Activated T-cell treated with anti-CD3 and anti-CD28 coated beads, Interleukin-2, amount 50 U/mL, for 24 hours (primary cell): ENCODE measurements at places on chromosomes 5 and 9.

GRCh38 chr5:91114658-91115057 is 268.5 kb downstream of the ARRDC3 start:
- no peak for DNase-seq

DNA sequence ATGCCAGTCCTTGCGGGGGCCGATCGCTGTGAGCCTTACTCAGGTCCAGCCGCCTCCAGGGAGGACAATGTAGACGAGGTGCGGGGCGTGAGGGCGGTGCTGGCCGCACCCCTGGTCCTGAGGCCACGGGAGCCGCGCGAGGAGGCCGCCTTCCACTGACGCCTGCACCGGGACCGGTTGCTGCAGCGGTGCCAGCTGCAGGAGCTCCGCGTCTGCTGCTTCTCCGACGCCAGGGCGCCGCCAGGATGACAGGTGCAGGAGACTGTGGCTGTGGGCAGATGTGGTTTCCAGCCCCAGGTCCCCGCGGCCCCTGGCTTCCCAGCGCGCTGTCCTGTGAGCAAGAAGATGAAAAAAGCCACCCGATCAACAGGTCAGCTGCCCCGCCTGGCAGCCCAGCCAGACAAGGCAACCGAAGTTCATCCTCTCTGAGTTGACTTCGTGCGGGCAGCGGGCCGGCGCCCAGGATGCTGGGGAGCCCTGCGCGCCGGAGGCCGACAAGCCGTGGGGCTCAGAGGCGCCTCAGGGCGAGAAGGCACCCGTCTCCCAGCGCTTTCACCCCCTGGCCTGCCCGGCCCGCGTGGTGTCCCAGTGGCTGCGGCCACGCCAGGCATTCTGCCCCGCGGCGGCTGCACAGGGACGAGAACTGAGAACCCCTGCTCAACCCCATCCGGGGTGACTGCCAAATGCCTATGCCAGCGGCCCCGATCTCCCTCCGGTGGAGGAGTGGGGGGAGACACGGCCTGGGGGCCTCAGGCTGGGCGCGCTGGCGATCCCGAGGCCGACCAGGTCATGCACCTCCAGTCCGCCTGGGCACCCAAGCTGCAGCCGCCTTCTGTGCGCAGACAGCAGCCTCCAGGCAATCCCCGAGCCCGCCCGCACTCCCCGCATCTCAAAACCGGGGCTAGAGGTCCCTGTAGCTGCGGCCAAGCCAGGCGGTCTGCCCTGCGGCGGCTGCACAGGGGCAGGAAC is 43.4 kb upstream of the BICD2 start:
- peak; percentile 61 for DNase-seq

DNA sequence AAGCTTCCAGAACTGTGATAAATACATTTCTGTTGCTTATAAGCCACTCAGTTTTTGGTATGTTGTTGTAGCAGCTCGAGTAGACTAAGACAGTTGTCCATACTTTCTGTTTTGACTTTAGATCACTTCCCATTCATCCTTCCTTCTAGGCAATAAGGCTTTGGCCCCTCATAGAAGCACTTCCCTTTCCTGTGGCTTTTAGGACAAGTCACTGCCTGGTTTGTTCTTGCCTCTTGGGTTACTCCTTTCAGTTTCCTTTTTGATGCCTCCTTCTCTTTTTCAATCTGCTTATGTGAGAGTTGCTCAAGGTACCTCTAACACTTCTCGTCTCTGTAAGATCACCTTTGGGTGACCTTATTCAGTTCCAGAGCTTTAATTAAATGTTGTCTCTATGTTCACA is 72.4 kb upstream of the NTRK2 start:
- DNase-seq: no peak

- no peak for DNase-seq
Measured at GRCh38 chr5:103128202-103128601, 8.1 kb downstream of the PPIP5K2 start.

- DNase-seq: no peak
Measured at GRCh38 chr9:27408482-27408881, 111.5 kb upstream of the EQTN start.

GRCh38 chr5:89449392-89450148 is 566.6 kb upstream of the MEF2C start:
- no peak for DNase-seq

- DNase-seq: no peak
Measured at GRCh38 chr5:3393920-3394597, 201.6 kb upstream of the IRX1 start.

DNA sequence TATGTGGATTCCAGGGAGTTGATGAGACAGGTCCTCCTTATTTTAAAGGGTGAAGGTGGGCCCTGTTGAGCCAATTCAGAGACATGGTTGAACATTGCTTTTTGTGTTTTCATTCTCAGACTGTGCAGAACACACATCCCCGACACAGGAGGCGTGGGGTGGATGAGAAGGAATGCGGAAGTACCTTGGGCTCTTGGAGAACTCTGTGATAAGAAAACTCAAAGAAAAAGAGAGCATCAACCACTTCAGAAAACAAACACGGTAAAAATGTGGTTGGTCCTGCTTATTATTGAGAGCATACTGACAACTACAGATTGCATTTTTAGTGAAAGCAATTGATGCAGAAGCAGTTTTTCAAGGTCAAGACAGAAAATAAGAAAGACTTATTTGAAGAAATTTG is 659.8 kb downstream of the IRX1 start:
- no peak for DNase-seq

DNA sequence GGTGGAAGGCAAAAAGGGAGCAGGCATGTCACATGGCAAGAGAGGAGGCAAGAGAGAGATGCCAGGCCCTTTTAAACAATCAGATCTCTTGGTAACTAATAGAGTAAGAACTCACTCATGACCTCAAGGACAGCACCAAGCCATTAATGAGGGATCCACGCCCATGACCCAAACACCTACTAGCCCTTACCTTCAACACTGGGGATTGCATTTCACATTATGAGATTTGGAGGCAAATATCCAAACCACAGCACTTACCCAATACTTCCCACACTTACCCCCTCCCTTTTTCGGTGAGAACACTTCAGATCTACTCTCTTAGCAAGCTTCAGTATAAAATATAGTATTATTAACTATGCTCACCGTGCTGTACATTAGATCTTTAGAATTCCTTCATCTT is 41.9 kb downstream of the ZNF354A start:
- no peak for DNase-seq

GRCh38 chr9:95718263-95718662 is 157.2 kb upstream of the ERCC6L2 start:
- no peak for DNase-seq

- DNase-seq: no peak
Measured at GRCh38 chr9:343773-344172, 129.1 kb downstream of the DOCK8 start.

DNA sequence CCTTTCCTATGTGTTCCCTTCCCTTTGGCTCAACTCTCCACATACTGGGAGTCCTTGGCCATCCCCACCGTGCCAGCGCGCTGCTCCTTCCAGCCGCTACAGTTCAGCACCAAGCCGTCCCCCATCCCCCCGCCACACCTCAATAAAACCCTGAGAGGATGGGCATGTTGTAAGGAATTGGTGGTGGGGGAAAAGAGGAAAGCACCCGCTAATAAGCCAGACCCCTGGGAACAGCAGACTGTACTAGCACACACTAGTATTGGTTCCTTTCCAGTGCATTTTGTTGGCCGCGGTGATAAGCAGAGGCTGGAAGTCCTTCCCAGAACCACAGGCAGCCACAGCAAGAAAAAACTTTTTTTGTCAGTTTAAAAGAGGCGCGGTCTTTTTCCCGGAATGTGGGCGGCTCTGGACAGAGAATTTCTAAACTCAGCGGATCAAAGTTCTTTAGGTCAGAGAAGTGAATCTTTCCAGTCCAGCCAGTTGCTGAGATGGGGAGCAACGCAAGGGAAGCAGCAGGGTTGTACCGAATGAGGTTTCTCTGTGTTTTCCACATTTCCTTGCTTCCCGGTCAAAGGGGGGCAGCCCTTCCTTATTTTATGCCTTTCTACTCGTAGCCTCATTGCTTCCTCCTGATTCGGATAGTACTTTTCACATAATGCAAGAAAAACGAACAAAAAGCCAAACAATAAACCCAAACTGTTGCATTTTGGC is 2.1 kb downstream of the CHSY3 start:
- DNase-seq: no peak

GRCh38 chr5:40679913-40680681 is at the start of gene PTGER4:
Gene PTGER4, plus strand, starts transcription at chr5:40679915. Its CDS starts 1,079 bp downstream, at chr5:40680994.
- DNase-seq: peak; percentile 73

- no peak for DNase-seq
Measured at GRCh38 chr5:164721116-164721515, 1215.7 kb downstream of the MAT2B start.

- DNase-seq: peak; percentile 57
Measured at GRCh38 chr5:176535101-176535663, 2.0 kb downstream of the RNF44 start.

GRCh38 chr9:98330831-98331230 is 75.4 kb upstream of the TBC1D2 start:
- no peak for DNase-seq

DNA sequence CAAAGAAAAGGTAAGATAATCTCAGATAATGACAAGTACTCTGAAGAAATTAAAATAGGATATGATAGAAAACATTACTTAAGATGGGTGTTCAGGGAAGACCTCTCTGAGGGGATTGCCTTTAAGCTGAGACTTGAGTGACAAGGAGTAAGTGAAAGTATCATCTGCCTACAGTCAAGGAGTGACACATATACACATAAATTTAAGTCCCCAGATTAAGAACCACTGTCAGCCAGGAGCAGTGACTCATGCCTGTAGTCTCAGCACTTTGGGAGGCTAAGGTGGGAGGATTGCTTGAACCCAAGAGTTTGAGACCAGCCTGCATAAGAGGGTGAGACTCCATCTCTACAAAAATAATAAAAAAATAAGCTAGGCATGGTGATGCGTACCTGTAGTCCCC is 19.7 kb upstream of the ANKHD1 start:
- no peak for DNase-seq

DNA sequence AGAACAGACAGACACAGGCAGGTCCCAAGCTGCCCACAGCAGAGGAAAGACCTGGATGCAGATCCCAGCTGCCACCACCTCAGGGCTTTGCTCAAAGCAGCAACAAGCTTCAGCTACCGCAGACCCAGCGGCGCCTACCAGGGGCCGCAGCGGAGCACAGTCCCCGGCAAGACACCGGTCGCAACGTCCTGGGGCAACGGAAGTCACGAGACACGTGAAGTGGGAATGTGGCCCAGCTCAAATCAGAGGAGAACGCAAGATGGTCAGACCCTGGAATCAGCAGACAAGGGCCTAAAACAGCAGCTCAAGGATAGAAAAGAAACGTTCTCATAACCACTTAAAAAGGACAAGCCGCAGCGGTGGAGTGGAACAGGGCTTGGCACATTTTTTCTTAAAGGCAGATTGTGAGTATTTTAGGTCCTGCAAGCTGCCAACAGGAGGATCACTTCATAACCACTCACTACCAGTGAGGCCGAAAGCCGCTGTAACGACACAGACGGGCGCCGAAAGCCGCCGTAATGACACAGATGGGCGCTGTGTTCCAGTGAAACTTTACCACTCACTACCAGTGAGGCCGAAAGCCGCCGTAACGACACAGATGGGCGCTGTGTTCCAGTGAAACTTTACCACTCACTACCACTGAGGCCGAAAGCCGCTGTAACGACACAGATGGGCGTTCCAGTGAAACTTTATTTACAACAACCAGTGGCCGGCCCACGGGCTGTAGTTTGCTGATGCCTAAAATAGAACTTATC is 21.7 kb downstream of the SLC9A3 start:
- no peak for DNase-seq

DNA sequence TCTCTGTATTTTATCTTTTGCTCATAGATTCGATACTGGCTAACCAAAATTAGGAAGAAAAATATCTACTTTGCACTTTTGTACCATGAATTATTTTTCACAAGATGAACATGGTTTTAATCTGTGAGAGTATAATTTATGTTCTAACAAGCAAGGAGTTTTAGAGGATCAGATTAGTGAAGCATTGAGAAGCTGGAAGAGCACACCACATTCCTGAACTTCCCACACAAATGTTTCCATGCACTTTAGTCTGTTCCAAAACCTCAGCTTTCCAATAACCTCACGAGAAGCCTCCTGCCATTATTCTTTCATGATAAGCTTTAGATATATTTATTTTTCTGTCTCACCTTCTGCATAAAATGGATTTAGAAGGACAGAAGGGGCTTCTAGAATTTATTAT is 98.7 kb upstream of the MPDZ start:
- no peak for DNase-seq

DNA sequence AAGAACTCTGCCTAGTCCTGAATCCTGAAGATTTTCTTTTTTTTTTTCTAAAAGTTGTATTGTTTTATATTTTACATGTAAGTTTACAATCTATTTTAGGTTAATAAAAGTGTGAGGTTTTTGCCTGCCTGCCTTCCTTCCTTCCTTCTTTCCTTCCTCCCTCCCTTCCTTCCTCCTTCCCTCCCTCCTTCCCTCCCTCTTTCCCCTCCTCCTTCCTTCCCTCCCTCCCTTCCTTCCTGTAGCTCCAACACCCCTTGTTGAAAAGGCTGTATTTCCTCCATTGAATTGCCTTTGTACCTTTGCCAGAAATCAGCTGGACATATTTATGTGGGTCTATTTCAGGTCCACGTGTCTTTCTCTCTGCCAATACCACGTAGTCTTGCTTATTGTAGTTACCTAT is 46.6 kb downstream of the CACNA1B start:
- DNase-seq: no peak

DNA sequence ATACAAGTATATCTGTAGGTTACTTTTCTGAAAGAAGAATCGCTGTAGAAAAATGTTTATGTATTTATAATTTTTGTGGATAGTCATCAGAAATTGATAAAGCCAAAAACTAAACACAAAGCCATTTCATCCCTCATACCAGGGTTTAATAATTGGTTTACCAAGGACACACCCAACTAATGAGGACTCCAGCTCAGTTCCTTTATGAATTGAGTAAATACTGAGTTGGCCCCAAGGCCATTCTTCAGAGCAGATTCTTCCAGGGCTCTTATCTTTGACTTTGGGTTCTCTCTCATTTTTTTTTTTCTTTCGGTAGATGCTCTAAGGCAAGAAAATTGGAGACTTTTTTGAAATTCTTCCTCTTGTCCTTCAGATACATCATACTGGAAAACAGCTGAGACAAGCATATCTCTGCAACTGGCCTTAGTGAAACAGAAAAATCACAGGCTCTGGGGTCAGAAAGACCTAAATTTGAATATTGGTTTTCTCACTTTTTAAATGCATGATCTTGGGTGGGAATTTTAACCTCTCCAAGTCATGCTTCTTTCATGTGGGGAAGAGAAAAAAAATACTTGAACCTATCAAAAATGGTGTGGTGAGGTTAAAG is 401.8 kb downstream of the ARHGEF28 start:
- no peak for DNase-seq

- no peak for DNase-seq
Measured at GRCh38 chr9:136857166-136857565, 5.0 kb downstream of the MAMDC4 start.

DNA sequence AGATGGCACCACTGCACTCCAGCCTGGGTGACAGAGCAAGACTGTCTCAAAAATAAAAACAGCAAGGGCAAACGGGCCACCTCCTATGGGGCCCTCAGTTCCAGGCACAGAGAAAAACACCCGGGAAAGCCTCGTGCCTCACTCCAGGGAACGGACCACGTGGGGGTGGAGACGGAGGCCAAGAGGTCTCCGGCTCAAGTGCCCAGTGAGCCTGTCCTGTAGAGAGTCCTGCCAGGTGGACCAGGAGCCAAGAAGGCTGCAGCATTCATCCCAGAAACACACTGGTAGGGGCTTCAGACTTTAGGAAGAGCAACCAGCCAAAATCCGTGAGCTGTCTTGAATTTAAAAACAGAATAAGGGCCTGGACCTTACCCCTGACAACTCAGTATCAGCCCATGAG is 63.8 kb downstream of the C5orf15 start:
- DNase-seq: no peak
